Esophagus squamous epithelium (tissue), 5 donors: ENCODE measurements at places on chromosomes 16 and 17.

DNA sequence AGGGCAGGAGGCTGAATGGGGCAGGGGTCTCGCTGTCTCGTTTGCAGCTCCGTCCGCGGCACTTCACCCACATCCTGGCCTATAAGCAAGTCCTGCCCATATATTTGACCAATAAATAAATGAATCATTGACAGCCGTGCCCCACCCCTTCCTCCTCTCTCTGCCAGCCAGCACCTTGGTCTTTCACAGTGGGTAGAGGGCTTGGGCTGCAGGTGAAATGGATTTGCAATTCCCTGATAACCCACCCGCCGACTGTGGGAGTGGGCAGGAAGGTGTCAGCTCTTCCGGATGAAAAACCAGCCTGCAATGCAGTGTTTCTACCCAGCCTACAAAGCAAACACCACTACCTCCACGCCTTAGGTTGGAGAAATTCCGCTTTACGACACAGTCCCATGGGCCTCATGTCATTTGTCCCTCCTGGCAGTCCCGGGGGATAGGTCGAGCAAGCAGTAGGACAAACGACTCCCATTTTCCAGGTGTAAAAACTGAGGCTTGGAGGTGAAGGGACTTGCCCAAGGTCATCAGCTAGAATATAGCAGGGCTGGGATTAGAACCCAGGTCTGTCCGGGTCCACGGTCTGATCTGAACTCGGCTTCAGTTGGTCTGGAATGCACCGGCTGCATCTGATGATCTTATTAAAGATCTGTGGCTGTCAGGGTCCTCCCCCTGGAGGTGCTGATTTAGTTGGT, 79.0 kb downstream of the ABCC1 start:
- no peak for DNase-seq

DNA sequence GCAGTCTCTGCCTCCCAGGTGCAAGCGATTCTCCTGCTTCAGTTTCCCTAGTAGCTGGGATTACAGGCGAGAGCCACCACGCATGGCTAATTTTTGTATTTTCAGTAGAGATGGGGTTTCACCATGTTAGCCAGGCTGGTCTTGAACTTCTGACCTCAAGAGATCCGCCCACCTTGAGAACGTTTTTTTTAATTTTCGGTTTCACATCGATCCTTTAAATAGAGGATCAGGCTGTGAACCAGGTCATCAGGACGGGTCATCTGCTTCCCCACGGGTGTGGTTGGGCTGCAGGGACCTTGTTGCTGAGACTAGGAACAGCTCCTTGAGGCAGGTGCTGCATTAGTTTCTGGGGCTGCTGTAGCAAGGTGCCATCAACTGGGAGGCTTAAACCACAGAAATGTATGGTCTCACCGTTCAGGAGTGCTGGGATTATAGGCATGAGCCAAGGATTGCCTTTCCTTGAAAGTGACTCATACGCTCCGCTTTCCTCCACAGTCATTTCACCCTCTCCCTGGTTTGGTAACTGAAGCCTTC, 7.9 kb upstream of the NAGPA start:
- no peak for DNase-seq

GRCh38 chr17:69717214-69717613, 302.7 kb downstream of the MAP2K6 start:
- no peak for DNase-seq

DNA sequence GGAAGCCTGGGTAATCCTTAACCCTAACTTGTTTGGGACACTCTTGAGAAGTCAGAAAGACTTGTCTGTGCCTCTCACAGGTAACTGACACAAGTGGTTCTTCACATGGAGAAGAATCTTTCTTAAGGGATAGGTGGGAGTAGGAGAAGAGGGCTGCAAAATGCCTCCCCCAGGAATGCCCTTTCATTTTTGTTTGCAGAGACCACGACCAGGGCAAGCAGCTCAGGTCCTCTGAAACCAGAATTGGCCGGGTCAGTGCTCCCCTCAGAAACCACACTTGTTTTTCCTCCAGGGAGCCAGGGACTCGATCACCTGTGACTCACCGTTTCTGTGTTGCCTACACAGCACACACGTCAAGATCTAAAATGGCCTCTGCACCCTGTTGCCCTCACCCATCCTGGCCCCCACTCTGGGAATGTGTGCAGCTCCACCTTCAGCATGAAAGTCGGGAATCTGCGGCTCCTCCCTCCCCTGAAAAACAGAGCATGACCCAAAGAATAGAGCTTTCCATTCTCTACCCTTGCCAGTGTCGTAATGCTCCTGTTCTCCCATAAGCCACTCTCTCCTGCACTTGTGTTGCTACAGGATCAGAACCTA, 36.1 kb downstream of the HNF1B start:
- no peak for DNase-seq

GRCh38 chr16:75097941-75098901, 18.4 kb downstream of the LDHD start:
- DNase-seq: no peak

DNA sequence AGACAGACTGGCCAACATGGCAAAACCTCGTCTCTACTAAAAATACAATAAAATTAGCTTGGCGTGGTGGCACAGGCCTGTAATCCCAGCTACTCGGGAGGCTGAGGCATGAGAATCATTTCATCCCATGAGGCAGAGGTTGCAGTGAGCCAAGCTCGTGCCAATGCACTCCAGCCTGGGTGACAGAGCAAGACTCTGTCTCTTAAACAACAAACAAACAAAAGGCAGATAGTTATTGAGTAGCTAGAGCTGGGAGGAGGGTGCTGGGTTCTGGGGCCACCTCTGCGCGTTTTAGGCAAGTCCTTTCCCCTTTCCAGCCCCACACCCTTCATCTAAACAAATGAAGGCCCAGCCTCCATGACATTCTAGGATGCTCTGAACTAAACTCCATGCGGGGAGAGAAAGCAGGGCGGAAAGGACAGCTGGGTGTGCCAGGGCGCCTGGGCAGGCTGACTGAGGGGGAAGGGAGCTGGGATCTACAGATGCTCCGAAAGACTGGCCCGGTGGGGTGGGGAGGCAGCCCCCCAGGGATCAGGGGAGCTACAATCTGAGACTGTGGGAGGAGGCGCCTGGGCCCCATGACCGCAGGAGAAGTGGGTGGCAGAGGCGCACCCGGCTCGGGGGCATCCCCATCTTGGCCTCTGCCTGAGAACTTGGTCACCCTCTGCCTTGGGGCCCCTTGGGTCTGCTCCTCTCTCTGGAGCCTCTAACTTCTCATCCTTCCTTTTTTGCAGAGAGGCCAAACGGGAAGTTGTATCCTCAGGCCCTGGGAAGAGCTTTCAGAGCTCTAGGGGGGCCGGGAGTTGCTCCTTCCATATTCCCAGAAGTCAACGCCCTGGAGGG, 910 bp downstream of the ITGAL start:
- no peak for DNase-seq

GRCh38 chr17:6498356-6498755, 54.1 kb downstream of the PIMREG start:
- DNase-seq: no peak

- no peak for DNase-seq
Measured at GRCh38 chr16:26129997-26130396, 438.2 kb downstream of the HS3ST4 start.

DNA sequence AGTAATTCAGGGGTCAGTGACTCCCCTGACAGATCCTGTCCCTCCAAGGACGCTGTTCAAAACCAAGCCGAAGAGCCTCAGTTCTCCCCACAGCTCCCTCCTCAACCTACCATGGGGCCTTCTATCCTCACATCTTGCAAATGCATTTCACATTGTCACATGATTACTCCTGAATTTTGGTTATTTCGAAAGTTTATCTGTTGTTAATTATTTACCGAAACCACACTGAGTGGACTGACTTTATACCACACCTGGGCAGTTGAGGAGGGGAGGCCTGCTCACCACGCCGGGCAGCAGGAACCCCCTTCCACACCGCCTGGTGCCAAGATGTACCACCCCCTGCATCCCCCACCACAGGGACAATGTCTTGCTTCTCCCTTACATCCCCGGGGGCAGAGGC, 4.7 kb downstream of the TIMP2 start:
- no peak for DNase-seq

DNA sequence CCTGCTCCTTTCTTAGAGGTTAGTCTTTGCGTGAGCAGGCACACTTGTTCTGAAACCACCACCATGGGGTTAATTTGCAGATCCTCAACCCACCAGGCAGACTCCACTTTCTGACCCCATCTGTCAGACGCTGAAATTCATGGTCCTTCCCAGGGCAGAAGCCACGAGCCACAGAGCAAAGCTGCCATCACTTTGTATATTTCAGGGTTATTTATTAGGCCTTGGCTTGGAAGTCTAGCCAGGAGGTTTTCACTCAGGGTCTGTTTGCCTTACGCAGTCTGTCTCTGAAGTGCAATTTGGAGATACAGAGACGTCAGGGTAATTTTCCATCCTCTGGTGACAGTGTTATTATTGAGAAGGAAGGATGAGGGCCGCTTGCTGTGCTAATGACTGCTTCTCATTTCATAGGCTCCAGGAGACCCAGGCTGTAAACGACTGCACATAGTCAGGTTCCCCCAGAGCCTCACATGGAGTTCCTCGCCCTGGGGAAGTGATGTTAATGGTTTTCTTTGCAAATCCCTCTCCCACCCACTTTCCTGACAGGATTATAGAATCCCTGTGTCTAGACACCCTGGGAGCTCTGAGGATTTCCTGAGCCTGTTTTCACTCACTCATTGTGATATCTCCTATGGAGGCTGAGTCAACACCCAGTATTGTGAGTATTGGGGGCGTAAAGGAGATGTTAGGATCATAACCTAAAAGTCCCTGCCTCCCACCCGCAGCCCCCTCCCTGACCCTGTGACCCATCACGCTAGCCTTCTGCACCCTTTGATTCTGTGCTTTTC, 269.0 kb downstream of the ABCC12 start:
- DNase-seq: no peak

DNA sequence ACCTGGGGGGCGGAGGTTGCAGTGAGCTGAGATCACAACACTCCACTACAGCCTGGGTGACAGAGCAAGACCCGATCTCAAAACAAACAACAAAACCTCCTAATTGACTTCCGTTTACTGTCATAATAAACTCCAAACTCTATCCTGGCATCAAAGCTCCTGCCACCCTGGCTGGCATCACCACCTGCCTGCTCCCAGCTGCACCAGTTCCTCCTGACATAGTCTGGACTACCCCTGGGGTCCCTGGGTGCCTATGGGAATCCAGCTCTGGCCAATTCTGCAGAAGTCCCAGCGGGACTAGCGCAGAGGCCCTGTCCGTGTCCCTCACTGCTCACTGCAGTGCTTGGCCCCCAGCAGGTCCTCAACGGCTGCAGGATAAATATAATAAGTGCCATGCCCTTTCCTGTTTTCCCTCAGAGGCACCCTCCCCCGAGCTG, 723 bp downstream of the NTHL1 start:
- DNase-seq: no peak

DNA sequence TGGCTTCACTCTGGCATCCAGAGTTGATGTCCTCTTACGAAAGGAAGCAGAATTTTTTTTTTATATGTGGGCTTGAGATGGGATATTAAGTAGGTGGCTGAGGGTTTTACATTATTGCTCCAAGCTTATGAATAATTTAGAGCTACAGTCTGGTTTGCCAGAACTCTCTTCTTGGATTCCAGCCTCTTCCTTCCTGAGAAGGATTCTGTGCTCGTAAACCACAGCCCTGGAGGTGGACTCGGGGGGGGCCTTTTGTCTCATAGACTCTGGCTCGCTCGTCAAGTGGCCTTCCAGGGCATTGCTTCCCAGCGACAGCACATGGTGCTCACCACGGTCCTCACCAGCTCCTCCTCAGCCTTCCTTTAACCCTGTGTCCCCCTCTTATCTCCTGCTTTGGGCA, 43.2 kb downstream of the TMEM11 start:
- no peak for DNase-seq
